Right ventricle myocardium superior (tissue), 1 donor: ENCODE measurements at places on chromosomes 16 and 17. TPM values are rescaled to one million over a fixed set of nuclear protein-coding genes. Genes with fewer than 3 reads are reported as not detected.

- DNase-seq: no peak
These were observed 29.6 kb upstream of the ASGR2 start for GRCh38 chr17:7144213-7144612.

- DNase-seq: no peak
These were observed 82.6 kb downstream of the HIC1 start for GRCh38 chr17:2137342-2138098.

Gene ELOB
- 299 TPM for total RNA-seq

Gene RDM1
- total RNA-seq: not detected

Gene CMC2
- 133 TPM for total RNA-seq
